H54 (cell line): ENCODE measurements at places on chromosomes 13 and 19.

GRCh38 chr19:49430678-49431329, 5.6 kb downstream of the GFY start:
- no peak for DNase-seq

DNA sequence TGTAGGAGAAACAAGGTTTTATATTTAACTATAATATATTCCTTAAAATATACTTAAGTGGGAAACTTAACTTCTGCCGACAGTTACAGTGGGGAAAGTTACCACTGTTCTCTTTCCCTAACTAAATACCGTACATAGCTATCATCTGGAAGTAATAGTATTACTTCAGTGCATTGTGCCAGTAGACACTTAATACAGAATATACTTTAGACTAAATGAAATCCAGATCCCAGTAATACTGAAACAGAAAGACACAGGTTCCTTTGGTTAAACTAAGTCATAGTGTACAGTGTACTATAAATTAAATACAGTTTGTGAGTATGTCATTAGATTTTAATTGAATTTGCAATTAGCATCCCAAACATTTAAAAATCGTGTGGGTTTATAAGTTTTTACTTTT, 107.5 kb downstream of the PCCA start:
- DNase-seq: no peak

DNA sequence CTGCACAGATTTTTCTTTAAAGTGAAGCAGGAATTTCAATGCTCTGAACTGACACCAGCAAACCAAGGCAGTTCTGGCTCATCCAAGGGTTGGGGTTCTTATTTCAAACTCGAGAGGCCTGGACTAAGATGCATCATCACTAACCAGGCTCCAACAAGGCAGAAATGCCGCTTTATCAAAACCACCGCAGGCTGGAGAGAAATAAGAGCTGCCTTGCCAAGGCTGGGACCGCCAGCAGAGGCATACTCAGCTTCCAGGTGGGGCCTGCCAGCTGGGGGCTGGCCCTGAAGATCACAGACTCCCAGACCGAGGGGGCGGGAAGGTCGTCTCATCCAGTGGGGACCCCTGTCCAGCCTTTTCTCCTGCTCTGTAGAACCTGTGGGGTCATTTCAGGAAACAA, 37.4 kb upstream of the GAS6 start:
- DNase-seq: no peak

GRCh38 chr19:3544058-3544376, 5.0 kb downstream of the TEKTIP1 start:
- no peak for DNase-seq

GRCh38 chr19:38728752-38729541, 15.3 kb downstream of the CAPN12 start:
- no peak for DNase-seq

- DNase-seq: no peak
Measured at GRCh38 chr13:28401303-28402056, 93.4 kb downstream of the FLT1 start.

DNA sequence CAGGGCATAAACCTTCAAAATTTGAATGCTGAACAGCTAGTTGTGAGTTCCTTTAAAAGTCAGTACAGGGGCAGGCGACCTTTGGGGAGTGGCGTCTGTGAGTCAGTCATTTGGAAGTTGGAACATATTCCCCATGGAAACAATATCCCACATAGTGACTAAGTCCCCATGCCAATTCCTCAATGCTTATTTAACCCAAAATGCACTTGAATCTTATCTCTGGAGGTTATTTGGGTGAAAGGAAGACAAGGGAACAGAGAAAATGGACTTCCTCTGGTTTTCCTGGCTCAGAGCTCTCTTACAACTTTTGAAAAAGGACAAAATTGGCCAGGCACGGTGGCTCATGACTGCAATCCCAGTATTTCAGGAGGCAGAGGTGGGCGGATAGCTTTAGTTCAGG, 479.2 kb upstream of the NBEA start:
- peak; percentile 10 for DNase-seq

- no peak for DNase-seq
Measured at GRCh38 chr19:35433448-35433847, 14.6 kb upstream of the FFAR2 start.

DNA sequence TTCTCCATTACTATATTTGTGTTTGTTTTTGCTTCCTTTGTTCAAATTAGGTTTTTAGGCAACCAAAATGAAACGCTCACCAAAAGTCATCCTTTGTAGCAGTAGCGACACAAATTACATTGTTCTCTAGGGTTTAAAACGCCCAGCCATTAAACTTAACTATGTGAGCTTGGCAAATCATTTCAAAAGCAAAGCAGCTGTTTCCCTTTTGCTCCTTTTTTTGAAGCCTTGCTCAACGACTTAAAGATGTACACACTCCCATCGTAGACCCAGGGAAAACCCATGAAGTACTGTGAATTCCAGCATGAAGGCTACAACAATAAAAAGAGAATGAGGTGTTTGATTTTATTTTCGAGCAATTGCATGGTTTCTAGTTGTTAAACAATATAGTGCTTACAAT, 106.7 kb downstream of the RAP2A start:
- no peak for DNase-seq

DNA sequence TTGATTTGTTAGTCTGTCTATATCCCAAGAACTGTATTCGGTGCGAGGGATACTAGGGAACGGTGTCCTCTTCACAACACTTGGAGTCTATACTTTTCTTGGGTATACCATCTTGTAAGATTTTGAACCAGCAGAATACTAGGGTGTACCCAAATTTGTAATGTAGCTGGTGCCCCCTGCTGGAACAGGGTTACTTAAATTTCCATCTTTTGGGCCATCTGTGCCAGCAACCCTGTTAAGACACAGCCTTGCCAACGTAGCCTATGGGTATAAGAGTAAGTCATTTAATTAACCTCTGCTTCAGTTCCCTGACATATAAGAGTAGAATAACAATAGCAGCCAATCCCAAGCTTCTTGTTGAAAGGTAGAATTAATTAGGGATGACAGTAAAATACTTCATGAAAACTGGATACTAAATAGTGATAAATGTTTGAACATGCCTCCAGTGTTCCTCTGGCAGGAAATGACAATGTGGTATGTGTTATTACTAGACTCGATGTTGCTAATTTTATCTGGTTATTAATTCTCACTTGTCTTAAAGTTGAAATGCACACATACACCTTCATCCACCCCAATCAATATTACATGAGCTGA, 607.6 kb downstream of the FGF9 start:
- no peak for DNase-seq

DNA sequence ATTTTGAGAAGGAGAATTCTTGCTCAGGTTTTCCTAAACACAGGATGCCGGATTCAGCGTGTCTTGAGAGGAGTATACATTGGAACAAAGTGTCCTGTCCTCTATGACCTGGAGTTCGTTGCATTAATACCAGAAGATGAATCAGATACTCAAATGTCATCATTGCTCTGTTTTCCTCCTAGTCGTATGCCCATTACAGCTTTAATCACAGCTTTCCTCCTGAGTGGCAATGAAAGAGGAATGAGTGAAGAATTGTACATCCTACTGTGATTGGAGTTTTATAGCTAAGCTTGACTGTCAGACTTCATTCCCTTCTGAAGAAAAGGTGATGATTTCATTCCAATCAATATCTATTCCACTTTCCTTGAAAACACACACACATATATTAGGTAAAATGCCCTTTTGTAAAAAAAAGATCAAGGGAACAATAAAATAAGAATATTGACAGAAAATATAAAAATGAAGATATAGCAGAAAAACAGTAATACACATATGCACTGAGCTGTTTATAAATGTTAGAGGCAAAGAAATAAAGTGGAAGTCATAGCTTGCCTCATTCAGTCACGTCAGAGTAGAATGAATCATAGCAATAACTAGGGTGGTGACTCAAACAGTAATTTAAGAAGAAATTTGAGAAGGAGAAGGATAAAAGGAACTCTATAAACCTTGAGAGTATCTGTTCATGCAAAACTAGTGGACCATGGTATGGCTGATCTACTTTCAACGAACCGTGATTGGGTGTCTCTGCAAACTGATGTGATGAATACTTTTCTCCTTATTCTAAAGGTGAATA, 501.5 kb downstream of the SUCLA2 start:
- DNase-seq: peak; percentile 4

DNA sequence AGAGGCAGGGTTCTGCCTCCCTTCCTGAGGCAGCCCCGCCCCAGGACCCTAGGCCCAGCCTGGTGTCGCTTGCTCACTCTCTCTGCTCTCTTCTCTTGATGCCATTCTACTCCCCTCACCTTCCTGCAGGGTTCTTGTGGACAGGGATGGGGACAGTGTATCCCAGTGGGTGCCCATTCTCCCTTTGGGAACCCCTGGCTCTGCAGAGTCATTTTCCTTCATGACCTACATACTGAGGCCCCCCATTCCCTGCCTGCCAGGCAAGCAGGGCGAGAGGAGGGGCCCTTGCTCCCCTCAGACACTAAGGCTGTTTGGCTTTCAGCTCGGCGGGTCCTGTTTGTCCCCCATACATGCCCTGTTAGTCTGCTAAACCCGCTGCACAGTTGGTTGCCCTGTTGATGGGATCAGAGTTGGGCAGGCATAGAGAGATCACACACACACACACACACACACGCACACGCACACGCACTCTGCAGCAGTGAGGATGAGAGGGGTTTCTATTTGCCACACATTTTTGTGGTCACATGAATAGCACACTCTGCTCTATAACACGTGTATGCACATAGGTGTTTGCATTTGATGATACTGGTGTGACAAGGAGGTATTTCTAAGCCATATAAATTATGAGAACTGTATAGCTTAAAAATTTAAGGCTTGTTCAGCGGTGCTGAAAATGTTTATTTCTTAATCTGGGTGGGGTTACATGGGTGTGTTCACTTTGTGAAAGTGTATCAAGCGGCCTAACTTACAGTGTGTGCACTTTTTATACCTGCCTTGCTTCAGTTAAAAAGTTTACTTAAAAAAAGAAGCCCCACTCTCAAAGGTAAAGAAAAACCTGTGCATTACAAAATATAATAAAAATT, 20.3 kb downstream of the NFIX start:
- no peak for DNase-seq

- DNase-seq: peak; percentile 79
Measured at GRCh38 chr13:106376401-106377112, 158.9 kb downstream of the EFNB2 start.

DNA sequence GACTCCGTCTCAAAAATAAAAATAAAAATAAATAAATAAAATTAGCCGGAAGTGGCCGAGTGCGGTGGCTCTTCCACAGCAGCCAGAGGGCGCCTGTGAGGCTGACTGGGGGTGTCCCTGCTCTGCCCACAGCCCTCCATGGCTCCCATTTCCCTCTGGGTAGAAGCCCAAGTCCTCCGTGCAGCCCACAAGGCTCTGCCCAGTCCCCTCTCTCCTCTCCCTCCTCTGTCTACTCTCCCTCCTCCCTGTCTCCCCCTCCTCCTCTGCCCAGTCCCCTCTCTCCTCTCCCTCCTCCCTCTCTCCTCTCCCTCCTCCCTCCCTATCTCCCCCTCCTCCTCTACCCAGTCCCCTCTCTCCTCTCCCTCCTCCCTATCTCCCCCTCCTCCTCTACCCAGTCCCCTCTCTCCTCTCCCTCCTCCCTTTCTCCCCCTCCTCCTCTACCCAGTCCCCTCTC, 20.4 kb downstream of the MISP start:
- peak; percentile 68 for DNase-seq

DNA sequence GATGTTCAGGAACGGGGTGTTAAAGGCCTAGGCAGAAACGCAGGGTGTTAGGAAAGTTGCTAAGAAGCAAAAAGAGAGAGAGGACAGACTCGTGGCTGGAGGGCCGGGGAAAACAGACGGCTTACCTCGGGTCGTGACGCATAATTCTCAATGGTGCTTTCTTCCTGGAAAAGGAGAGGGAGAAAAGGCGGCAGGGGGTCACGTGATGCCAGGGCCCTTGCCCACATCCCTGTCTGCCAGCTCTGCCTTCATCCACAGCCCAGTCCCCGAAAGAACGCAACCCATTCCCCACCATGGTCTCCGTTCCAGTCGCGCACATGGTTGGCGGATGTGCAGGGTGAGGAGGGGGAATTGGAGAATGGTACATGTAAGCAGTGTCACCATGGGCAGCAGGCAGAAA, 1.6 kb downstream of the KRTDAP start:
- DNase-seq: no peak

DNA sequence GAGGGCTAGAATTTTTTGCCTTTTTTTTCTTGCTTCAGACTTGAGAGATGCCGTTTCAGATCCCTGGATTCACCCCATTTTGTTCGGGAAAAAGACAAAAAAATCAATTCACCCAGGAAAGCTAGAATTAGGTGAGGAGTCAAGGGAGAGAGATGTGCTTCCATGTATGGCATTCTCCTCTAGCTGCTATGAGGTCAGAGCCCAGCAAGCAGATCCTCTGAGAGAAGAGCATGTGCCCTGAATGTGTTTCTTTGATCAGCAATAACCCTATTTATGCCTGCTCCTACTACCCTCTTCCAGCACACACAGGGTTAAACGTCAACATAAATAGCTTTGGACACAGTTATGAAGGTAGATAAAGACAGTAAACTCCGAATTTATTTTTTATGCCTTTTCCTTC, 53.6 kb downstream of the NDFIP2 start:
- no peak for DNase-seq

DNA sequence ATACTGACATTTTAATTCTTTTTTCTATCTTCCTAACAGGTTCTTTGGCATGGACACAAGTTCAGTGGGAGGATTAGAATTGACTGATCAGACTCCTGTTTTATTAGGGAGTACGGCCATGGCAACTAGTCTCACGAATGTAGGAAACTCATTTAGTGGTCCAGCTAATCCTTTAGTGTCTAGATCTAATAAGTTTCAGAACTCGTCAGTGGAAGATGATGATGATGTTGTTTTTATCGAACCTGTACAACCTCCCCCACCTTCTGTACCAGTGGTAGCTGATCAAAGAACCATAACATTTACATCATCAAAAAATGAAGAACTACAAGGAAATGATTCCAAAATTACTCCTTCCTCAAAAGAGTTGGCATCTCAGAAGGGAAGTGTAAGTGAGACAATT, 34.5 kb downstream of the ZMYM2 start:
- no peak for DNase-seq

DNA sequence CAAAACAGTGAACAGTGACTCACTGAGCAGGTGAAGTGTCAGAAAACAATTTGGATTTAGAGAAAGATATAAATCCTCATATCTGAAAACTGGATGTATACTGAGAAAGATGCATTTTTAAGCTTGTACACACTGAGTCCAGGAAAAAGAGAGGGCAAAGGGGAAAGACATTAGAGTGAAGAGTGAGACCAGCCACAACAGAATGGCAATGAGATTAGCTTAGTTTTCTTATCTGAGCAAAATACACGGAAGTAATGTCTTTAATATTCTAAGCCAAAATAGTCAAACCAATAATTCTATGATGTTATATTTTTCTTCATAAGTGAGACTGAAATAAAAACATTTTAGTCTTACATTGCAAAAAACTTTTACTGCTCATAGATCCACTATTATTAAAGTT, 236.0 kb downstream of the SLITRK5 start:
- DNase-seq: no peak
